ENCODE measurements at places on chromosomes 16 and 17. TPM values are rescaled to one million over a fixed set of nuclear protein-coding genes. Genes with fewer than 3 reads are reported as not detected.

GRCh38 chr17:8382052-8382879 lies 727 bp downstream of the RPL26 start:
- DNase-seq: no peak

DNA sequence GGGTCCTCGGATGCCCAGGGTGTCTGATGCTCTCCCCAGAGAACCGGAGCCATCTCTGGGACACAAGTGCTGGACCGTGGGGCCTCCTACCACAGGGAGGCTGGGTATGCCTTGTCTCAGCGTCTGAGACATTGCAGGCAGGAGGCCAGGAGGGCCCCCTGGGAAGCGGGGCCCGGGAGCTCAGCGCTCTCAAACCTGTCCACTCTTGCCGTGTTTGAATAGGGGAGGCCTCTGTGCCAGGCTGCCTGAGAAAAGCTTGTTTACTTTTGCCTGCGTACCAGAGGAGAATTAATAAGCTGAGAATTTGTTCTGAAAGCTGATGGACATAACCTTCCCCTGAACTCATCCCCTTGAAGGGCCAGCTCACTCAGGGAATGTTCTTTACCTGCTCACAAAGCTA lies 163.8 kb downstream of the NTN1 start:
- DNase-seq: no peak

The CPPED1 gene
- total RNA-seq: 5.4 TPM

The ANKS3 gene
- 25.8 TPM for total RNA-seq

The KREMEN2 gene
- 0.18 TPM for total RNA-seq

The ACAP1 gene
- total RNA-seq: 260 TPM

GRCh38 chr17:17206913-17207335 lies 791 bp upstream of the PLD6 start:
- no peak for DNase-seq

GRCh38 chr17:57750895-57751294 lies 5.8 kb upstream of the CCDC182 start:
- DNase-seq: no peak

GRCh38 chr17:37546302-37546701 lies 56.6 kb downstream of the DUSP14 start:
- no peak for DNase-seq

The CFAP52 gene
- total RNA-seq: not detected

GRCh38 chr17:30267625-30268024 lies 24.1 kb downstream of the BLMH start:
- DNase-seq: no peak

- DNase-seq: no peak
Measured at GRCh38 chr17:18889658-18890057, 31.7 kb downstream of the PRPSAP2 start.

GRCh38 chr16:70563636-70564035 lies 40.0 kb downstream of the SF3B3 start:
- DNase-seq: no peak

GRCh38 chr17:55420776-55421178 lies 858 bp downstream of the MMD start:
- peak; percentile 39 for DNase-seq

- DNase-seq: no peak
Measured at GRCh38 chr16:1488054-1488601, 616 bp downstream of the PTX4 start.

GRCh38 chr16:1794221-1794871 lies 841 bp upstream of the IGFALS start:
- no peak for DNase-seq

GRCh38 chr17:61720016-61720795 lies 129.2 kb upstream of the NACA2 start:
- DNase-seq: no peak

- no peak for DNase-seq
Measured at GRCh38 chr16:86448306-86448890, 61.9 kb upstream of the FOXF1 start.

The FBXL16 gene
- total RNA-seq: 6.3 TPM

The DPEP3 gene
- not detected for total RNA-seq

- no peak for DNase-seq
Measured at GRCh38 chr17:21210411-21211076, 3.4 kb downstream of the TMEM11 start.

DNA sequence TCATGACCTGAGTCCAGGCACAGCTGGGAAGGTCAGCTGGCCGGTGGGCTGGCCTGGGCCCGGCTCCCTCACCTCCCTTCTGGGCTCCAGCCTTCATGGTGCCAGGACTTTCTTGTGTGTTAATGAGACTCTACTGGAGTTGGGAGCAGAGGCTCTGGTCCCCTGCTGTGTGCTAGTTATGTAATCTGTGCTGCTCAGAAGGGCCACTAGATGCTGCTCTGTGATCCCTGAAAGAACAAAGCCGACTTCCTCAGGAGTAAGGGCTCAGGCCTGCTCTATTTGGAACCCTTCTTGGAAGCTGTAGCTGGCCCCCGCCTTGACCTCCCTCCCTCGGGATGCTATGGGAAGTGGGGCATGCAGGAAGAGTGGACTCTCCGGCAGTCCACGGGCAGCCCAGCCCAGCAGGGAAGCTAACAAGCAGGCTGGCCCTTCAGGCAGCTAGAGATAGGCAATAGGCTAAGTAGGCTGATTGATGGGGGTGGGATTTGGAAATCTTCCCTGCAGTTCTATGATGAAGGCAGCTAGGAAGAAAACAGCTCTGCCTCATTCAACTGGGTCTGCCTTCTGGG lies 3.3 kb upstream of the CDK5R1 start:
- DNase-seq: no peak

DNA sequence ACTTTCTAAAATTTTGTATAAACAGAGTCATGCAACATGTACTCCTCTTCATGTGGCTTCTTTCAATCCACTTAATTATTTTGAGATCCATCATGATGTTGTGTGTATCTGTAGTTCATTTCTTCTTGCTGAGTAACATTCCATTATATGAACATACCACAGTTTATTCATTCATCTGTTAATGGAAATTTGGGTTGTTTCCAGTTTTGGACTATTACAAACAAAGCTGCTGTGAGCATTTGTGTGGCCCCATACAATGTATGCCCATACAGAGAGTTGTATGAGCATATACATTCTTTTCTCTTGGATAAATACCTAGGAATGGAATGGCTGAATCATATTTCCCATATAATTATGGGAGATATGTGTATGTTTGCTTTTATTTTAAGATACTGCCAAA lies 85.6 kb downstream of the CLEC16A start:
- DNase-seq: no peak

- DNase-seq: no peak
Measured at GRCh38 chr17:28406473-28406814, 432 bp upstream of the SLC46A1 start.

DNA sequence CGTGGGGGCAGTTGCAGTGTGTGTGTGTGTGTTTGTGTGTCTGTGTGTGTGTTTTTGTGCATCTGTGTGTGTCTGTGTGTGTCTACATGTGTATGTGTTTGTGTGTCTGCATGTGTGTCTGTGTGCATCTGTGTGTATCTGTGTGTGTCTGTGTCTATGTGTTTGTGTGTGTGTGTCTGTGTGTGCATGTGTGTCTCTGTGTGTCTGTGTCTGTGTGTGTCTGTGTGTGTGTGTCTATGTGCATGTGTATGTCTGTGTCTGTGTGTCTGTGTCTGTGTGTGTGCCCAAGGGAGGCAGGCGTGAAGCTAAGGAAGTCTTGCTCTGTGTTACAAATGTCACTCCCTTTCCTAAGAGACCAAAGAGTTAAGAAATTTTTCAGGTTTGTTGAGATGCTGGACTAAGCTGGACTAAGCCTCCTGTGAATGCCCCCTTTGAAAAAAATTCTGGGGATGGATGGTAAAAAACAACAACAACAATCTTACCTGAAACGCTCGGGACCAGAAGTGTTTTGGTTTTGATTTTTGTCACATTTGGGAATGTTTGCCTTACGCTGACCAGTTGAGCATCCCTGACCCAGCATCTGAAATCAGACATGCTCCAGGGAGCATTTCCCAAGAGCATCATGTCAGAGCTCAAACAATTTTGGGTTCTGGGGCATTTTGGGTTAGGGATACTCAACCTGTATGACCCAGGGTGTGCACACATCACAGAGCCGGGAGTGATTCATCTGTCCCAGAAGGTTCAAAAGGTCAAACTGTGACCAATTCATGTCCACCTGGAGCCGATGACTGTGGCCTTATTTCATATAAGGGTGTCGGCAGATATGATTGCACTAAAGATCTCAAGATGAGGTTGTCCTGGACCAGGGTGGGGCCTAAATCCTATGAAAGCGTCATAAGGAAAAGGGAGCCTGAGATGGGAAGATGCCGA lies 48.6 kb upstream of the ZNF469 start:
- no peak for DNase-seq

The CES5A gene
- not detected for total RNA-seq

The WFIKKN1 gene
- total RNA-seq: 0.44 TPM

The CA10 gene
- total RNA-seq: not detected

The CD300E gene
- total RNA-seq: not detected

GRCh38 chr16:65657556-65657955 lies 535.7 kb upstream of the CDH11 start:
- DNase-seq: no peak

The FNDC8 gene
- total RNA-seq: not detected

Data from activated T-helper 1 cell treated with anti-CD3 and anti-CD28 coated beads, Interleukin-12 subunit alpha, Interleukin-12 subunit beta, Interleukin-2, Interleukin-4 antibody, amounts not matched to agents 30 ng/mL and 10 ng/mL and 1 ng/mL, durations not matched to agents 14 hours and 24 hours and 36 hours (primary cell).